ENCODE measurements at places on chromosomes 7 and 10. TPM values are rescaled to one million over a fixed set of nuclear protein-coding genes. Genes with fewer than 3 reads are reported as not detected.

DNA sequence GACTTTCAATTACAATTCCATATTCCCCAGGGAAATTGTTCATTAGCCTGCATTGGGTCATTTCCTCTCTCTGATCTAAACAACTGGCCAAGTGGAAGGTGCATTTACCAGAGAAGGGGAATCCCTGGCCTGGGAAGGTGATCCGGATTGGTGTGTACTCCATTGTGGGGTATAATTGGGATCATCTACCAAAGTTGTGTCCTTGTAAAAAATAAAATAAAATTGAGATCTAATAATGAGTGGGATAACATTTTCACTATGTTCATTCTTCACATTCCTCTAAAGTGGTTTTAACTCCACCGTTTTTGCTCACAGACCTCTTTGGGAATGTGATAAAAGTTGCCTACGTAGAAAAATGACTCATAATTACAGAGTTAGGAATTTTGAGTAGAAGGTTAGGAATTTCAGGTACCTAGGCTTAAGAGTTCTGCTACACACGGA lies 22.8 kb downstream of the ARL5B start:
- no peak for DNase-seq
- no peak overlapping the region for H3K4me3 ChIP-seq
- H3K4me1 ChIP-seq, result no peaks in the 10 kb centered on the region
- H3K27me3 ChIP-seq, result no peaks in the 10 kb centered on the region

DNA sequence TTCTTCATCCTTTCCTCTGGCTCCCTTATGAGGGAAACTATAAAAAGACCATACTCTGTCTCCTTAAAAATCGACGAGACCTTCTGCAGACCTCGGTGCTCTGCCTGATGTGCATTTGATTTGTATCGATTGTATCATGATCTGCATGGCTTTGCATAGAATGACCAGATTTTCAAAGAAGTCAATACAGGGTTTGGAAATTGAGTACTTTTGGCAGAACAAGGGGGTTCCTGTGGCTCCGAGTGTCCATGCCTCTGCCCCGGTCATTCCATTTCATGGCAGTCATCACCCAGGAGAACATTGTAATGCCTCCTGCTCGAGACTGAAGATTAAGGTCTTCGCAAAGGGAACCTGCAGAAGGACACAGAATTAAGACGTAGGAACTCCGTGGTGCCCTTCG lies 685 bp downstream of the CASP2 start:
- H3K27me3 ChIP-seq, result no peaks in the 10 kb centered on the region
- DNase-seq, result no peak
- H3K4me1 ChIP-seq, result peaks cover 50% of the 10 kb centered on the region
- H3K4me3 ChIP-seq, result peak overlapping the region; percentile 92

- no peak overlapping the region for H3K4me3 ChIP-seq
- no peak for DNase-seq
- no peaks in the 10 kb centered on the region for H3K27me3 ChIP-seq
- no peaks in the 10 kb centered on the region for H3K4me1 ChIP-seq
Observed at GRCh38 chr7:28835800-28836199, 122.3 kb downstream of the TRIL start.

GRCh38 chr7:98249106-98249505 lies 2.9 kb downstream of the TECPR1 start:
- no peaks in the 10 kb centered on the region for H3K27me3 ChIP-seq
- H3K36me3 ChIP-seq, result no peaks in the 10 kb centered on the region
- H3K4me1 ChIP-seq, result peaks cover 63% of the 10 kb centered on the region
- peak overlapping the region; percentile 88 for H3K27ac ChIP-seq
- H3K4me3 ChIP-seq, result no peak overlapping the region

GRCh38 chr10:79132681-79133381 lies 64.1 kb downstream of the ZMIZ1 start:
- H3K36me3 ChIP-seq, result peaks cover 8% of the 10 kb centered on the region
- peak overlapping the region; percentile 80 for H3K27ac ChIP-seq
- no peak overlapping the region for H3K4me3 ChIP-seq

GRCh38 chr7:153835712-153836265 lies 216.4 kb upstream of the DPP6 start:
- peak overlapping the region; percentile 47 for H3K27ac ChIP-seq
- DNase-seq, result no peak
- no peaks in the 10 kb centered on the region for H3K36me3 ChIP-seq
- H3K27me3 ChIP-seq, result no peaks in the 10 kb centered on the region

DNA sequence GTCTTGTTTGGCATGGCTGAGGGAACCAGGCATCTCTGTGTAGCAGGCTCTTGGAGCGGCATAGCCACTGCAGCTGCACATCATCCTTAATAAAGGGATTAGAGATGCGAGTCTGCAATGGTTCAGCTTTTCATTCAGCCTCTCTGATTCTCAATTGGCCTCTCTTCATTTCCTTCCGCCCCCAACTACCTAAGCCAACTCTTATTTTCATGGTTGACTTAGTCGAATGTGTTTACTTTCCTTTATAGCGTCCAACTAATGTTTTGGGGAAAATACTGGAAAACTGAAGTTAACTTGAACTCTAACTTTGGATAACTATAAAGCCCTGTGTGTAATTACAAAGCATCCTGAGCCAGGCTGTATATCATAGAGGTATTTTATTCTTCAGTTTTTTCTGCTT lies 202.2 kb upstream of the KIAA1217 start:
- H3K27me3 ChIP-seq, result no peaks in the 10 kb centered on the region
- peaks cover 5% of the 10 kb centered on the region for H3K4me1 ChIP-seq
- no peaks in the 10 kb centered on the region for H3K36me3 ChIP-seq
- no peak overlapping the region for H3K27ac ChIP-seq

Gene IRF5
- total RNA-seq, result 51.5 TPM

Gene DDC
- not detected for total RNA-seq

Gene CPN1
- total RNA-seq, result not detected

Gene GPR158
- total RNA-seq, result 0.79 TPM

Gene HGF
- total RNA-seq, result 16.3 TPM

Gene FAM25C
- total RNA-seq, result not detected

Gene CCAR1
- total RNA-seq, result 57.5 TPM

Data from spleen (tissue), 13 donors.